Thyroid gland (tissue), 4 donors: ENCODE measurements at places on chromosomes 7 and 10.

DNA sequence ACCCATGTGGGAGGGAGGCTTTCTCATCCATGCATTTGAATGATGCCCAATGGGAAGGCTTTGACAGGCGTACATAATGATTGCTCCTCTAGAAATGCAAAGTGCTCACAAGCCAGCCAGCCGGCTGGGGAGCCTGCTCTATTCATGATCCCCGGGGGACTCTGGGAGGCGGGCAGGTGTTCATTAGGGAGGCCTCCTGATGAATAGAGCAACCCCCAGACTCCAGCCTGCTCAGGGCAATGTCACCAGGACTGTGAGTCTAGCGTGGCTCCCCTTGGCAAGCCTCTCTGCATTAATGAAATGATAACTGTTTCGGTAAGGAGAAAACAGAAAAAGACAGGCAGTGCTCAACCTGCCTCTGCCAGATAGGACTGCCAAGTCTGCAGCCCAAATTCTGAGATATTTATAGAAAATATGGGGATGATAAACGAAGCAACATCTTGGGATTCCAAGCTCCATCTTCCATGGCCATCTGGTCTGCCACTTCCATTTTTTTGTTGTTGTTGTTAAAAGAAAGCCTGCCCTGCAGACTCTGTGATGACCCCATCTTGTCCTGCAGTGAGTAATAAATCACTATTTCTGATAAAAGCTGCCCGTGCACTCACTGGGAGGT is 236.4 kb downstream of the PRPF18 start:
- DNase-seq, result no peak

DNA sequence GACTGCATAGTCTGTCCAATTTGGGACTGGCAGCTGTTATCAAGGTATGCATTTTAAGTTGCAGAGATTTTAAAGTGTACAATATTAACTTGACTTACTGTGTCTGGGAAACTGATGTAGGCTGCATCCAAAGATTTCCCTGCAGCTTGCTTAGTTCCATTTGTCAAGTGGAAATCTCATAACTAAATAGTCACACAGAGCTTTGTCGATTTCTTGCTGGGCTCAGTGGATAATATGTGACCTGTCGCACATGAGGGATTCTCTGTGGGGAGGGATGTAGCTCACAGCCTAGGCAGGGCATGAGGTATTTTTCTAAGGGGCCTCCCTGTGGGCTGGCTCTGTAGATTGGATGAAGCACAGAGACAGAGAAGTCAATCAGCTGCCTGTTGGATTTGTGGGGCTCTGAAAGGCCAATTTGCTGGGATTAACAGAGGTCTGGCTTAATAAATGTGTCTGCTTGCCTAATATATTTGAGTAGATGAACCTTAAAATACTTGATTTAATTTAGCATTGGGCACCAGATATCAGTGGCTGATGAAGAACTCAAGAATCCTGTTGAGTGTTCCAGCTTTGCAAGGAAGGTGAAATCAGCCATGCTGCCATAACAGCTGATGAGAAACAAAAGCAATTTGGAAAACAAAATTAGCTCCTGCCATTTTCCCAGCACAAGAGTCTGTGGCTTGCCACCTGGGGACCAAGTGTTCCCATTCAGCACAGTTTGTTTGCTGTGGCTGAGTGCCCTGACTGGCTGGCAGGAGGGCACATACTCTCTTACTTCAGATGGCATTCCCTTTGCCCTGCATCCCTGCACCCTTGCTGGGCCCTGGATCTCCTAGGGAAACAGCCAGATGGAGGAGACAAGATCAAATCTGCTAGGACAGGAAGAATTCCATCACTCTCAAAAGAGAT is 598.5 kb downstream of the SORCS3 start:
- DNase-seq, result no peak

GRCh38 chr10:132538790-132539421 is 1.3 kb downstream of the INPP5A start:
- no peak for DNase-seq

DNA sequence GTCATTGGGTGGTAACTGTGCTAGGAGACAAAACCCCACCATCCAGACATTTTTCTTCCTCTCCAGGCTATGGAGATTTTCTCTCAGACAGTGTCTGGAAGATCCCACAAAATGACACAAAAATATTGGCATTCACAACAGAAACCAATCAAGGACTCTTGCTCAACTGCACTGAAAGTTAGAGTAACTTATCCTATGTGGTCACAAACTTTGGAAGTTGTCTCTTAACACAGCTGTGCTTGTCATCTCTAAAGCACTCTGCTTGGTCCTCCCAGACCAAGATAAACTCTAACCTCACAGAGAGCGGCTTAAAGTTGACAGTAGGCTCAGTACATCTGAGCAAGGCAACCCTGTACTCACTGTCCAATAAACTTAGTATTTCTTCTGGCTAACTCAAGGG is 74.9 kb downstream of the AKR1C4 start:
- DNase-seq, result no peak

DNA sequence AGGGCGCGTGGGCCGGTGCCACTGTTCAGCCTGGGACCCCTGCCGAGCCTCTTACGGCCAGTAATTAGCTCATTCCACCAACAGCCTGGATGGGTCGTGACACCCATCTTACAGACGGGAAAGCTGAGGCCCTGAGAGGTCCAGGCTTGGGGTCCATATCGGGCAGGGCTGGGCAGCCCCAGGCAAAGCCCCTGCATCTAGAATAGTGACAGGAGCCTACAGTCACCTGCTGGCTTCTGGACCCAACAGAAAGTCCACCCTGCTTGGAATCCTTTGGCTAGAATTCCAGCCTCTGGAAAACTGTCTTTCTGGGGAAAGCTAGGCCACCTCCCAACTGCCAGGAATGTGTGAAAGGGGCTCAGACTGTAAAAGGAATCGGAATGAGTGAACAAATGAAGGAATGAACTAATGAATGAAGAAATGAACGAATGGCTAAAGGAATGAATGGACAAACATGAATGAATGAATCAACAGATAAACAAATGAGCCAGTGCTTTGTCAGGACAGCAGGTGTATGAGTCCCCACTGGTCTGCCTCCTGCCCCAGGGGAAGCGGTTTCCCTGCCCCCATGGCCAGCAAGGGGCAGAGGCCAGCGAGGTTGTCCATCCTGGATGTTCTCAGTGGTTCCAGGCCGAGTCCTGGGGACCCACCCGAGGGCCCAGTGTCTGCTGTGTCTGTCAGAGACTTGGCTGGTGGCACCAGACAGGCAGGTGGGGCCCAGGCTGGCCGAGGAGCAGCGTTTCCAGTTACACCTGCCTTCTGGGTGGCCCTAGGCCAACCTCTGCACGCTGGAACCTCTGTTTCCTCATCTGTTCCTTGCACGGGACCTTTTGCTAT is 24.1 kb upstream of the PDGFA start:
- DNase-seq, result no peak

GRCh38 chr7:30918676-30919075 is 7.0 kb downstream of the AQP1 start:
- DNase-seq, result no peak

DNA sequence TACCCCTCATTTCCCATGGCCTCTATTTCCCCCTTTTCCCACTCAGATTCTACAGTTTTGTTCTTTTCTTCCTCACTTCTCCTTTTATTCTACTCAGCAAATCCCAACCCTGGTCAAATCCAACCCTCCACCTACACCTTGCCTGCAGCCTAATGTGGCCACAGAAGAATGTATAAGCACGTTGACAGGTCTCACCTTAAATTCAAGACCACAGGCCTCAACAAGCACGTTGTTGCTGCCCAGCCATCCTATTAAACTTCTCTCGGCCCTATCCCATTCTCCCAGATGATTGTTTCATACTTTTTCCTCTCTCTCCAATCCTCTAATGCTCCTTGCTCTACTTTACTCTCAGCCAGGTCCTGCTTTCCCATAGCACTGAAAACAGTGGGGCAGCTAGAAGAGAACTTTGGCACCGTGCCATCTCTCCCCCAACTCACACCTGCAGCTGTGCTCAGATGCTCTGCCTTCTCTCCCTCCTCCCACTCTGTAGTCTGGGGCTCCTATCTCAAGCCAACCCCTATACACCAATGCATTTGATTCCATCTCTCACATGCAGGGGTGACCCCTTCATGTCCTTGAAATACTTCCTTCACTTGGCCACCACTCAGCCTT is 6.8 kb upstream of the EIF3A start:
- DNase-seq, result no peak

GRCh38 chr7:91285696-91286355 is 21.6 kb downstream of the FZD1 start:
- no peak for DNase-seq

DNA sequence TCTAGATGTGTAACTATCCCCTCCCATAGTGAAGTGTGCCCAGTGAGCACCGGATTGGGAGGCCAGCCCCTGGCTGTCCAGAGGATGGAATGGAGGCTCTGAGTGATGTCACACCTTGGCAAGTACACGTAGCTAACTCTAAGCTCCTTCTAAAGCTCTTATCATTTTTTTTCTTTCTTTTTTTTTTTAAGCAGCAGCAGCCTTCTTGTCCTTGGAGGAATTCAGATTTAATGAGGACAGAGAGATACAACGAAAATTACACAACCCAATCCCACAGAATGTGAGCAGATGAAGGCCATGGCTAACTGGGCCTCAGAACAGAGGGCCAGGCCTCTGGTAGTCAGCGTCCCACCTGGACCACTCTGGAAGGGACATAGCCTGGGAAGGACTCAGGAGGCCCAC is 11.3 kb downstream of the TNS3 start:
- peak; percentile 59 for DNase-seq

DNA sequence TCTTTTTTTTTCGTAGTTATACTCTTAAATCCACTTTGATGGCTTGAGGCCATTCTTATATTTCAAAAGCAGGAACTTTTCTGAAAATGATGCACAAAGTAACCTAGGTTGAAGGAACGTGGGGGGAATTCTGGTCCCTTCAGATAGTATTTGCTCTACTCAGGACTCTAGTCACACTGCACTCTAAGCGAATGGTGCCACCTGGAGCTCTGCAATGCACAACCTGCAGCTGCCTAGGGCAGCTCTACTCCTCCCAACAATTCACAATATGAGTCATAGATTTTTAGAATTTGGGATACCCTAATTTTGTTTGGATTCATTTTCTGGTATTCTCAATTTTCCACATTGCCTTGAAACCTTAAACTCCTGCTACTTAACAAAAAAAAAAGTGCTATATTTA is 17.3 kb downstream of the SYPL1 start:
- no peak for DNase-seq

DNA sequence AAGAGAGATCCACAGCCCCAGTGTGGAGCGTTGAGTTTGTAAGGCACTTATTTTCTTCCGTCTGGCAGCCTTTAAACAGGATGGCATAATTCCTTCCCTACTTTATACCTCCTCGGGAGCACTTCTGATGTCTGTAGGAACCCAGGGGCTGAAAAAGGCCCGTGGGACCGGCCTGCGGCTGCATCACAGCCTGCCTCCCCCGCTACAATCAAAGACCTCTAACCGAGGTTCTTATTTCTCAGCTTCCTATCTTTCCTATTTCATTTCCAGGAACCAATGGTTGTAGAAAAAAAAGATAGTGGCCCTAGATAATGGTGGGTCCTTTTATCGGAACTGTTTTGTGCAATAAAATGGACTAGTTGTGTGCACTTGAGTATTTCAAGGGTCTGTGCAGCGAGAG is 4.1 kb upstream of the CTBP2 start:
- DNase-seq, result no peak

- DNase-seq, result no peak
Measured at GRCh38 chr10:17146892-17147291, 17.3 kb upstream of the CUBN start.

DNA sequence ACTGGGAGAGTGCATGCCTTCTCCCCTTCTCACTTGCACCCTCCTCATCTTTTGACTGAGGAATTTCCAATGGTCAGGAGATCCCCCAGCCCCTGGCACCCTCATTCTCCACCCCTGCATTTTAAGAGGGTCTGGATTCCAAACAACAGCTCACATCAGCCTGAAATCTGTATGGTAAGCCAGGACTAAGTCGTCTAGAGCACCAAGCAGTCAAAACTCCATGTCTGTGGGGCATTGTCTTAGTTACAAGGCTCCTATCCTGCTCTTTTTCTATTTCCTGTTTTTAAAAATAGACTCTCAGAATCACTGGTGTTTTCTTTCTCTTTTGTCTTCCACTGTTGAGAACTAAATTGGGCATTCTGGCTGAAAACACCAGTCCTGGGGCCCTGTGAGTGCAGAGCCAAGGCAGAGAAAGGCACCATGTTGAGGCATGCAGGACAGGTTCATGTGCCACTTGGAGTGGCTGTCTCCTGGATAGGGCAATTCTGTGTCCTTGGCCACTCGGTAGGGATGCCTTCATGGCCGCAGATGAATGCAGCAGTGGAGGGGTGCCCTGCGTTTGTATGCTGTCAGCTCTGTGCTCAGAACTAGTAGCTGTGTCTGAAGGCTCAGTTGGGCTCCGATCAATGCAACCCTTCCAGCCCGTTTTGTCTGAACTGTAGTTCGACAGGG is 216.6 kb upstream of the YAE1 start:
- no peak for DNase-seq

GRCh38 chr7:87833130-87833529 is 43.0 kb downstream of the SLC25A40 start:
- DNase-seq, result no peak

- no peak for DNase-seq
Measured at GRCh38 chr10:67818323-67818722, 19.7 kb downstream of the DNAJC12 start.

- no peak for DNase-seq
Measured at GRCh38 chr10:25766687-25767221, 167.3 kb upstream of the MYO3A start.

GRCh38 chr7:148914208-148914777 is 30.2 kb upstream of the EZH2 start:
- no peak for DNase-seq

GRCh38 chr7:112298543-112299100 is 92.1 kb downstream of the ZNF277 start:
- no peak for DNase-seq

DNA sequence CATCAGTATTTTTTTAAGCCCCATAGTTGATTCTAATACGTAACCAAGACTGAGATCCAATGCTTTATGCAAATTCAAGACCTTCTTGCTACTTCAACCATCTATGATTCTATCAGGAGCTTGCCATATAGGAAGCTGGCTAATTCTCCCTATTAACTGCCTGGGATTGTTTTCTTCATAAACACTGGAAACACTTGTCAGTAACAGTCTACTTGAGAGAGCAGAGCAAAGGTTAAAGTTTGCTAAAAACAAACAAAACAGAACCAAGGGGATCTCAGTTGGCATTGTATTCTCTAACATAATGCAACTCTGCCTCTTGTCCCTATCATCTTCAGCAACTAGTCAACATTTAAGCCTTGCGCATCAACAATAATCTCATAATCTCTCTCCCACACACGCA is 21.0 kb upstream of the PTPN12 start:
- DNase-seq, result no peak

DNA sequence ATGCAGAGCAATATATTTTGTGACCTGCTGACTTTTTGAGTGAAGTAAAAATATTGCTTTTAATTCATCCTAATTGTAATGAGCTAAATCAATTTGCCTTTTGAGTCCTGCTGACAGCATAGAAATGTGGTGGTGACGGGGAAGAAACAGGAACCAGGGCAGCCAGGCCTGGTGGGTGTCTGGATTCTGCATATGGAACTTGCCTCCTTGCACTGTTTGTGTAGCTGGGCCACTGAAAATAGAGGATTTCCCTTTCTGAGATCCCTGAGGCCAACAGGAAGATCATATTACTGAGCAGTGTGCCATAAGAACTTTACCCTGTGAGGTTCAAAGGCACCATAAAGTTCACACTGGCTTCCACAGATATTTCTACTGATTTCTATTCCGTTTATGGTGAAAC is 488.4 kb upstream of the AKR1E2 start:
- DNase-seq, result no peak

GRCh38 chr10:110355922-110356627 is 51.4 kb upstream of the SMNDC1 start:
- no peak for DNase-seq

- no peak for DNase-seq
Measured at GRCh38 chr7:35528381-35528977, 166.5 kb downstream of the HERPUD2 start.

GRCh38 chr10:89001024-89001728 is 10.6 kb downstream of the FAS start:
- no peak for DNase-seq
